ENCODE measurements at places on chromosomes 5 and 9.

GRCh38 chr9:134243778-134244467 is 79.6 kb upstream of the RNU6ATAC start:
- DNase-seq = no peak

DNA sequence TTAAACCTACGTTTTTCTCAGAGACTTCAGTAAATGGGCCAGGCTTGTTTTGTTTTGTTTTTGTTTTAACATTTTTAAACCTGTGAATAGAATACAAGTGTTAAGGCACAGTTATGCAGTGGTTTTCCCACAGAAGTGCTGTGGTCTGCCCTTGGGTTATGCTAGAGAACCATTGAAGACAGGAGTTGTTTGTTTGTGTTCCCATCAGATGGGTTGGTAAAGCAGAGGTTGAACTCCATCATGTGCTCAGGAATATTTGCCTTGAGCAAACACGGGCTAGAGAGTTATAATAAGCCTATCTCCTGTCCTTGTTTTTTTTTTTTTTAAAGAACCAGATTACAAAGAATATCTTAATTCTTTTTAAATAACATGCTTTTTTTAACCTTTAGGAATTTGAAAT is 28.5 kb downstream of the RHOBTB3 start:
- no peak for DNase-seq

DNA sequence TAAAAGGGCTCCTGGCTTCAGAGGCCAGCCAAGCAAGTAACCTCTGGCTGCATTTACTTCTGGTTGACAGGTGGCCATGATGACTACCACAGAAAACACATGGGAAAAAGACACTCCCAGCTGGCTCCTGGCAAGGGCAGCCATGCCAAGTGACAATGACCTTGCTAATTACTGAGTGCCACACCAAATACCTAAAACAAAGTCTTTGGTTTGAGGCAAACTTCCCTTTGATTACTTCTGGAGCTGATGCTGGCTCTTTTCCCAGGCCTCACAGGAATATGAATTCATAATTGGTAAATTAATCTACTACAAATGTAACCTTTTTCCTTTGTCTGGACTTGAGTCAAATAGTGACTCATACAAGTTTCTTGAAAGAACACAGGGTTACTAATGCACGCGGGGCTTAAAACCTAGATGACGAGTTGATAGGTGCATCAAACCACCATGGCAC is 61.0 kb downstream of the LPAR1 start:
- no peak for DNase-seq

DNA sequence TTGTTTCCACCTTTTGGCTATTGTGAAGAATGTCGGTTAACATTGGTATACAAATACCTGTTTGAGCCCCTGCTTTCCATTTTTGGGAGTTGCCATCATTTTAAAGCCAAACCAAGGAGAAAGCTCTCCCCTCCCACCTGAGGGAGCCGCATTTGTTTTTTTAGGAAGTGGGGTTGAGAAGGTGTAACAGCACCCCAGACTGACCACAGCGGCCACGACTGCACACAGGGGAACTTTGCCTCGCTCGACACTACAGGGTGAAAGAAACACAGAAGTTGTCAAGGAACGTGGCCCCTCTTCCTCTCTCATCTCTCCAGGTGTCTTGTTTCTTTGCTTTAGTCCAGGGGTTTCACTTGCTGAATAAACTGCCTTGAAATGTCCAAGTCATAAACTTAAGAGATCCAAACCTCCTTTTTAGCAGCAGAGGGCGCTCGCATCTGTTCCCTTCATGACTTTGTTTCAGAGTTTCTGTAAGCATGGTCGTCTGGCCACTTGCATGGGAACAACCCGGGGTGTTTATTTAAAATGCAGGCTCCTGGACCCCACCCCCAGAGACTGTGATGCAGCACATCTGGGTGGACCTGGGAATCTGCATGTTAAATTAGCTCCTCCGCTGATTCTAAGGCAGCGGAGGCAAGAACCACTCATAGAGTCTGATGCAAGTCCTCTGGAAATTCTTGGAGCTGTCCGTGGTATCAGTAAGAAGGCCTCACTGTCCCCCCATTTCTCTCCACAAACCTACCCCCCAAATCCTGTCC is 2.1 kb upstream of the TTLL11 start:
- no peak for DNase-seq

DNA sequence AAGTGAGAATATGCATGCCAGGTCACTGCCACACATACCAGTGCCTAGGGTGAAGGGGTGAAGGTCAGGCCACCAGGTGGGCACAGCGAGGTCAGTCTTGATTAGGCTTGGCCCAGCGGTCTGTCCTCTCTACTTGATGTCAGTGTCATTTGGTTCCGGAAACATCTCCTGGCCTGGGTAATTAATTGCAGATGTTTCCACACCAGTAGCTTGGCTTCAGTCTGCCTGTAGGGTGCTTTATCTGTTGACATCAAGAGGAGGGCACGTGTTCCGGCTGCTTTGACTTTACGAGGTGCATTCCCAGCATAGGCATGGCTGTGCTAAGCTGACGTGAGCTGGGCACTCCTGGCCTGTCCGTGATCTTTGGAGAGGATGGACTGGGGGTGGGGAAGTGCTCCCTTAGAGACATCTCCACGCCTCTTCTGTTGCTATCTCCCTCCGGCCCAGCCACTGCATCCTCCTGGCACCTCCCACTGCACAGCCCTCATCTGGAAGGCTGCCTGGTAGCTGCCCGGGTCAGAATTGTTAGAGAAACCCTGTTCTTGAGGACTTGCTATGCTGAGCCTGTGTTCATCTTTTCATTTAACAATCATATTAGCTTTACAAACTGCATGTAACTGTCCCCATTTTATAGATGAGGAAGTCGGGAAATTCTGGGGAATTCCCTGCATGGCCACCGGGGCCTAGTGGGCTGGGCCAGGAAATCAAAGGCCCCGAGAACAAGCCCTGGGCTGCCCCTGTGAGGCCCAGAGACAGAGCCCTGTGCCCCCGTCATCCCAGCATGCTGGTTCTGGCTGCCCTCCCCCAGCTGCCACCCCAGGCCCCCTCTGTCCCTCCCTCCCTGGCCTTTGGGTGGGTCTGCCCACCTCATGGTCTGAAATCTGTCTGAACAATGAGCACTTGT is 29.1 kb downstream of the JADE2 start:
- DNase-seq = no peak

Measured in occipital lobe (tissue), 3 donors.